ENCODE measurements at places on chromosomes 13 and 19.

GRCh38 chr19:47112166-47112996 lies 1.2 kb downstream of the ZC3H4 start:
- peak; percentile 93 for DNase-seq

- no peak for DNase-seq
Measured at GRCh38 chr13:29522044-29522685, 73.3 kb downstream of the SLC7A1 start.

DNA sequence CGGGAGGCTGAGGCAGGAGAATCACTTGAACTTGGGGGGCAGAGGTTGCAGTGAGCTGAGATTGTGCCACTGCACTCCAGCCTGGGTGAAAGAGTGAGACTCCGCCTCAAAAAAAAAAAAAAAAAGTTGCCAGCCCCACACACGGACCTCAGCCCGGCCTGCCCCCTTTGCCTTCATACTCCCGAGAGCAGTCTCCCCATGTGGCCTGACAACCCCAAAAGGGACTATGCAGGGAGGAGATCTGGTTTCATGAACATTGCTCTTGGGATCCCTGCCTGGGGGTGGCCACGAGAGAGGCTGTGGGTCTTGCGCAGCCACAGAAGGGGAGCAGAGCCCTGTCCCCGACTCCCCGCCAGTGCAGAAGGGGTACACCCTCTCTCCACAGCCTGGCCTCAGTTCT lies 30.9 kb upstream of the ADGRE5 start:
- DNase-seq = no peak

DNA sequence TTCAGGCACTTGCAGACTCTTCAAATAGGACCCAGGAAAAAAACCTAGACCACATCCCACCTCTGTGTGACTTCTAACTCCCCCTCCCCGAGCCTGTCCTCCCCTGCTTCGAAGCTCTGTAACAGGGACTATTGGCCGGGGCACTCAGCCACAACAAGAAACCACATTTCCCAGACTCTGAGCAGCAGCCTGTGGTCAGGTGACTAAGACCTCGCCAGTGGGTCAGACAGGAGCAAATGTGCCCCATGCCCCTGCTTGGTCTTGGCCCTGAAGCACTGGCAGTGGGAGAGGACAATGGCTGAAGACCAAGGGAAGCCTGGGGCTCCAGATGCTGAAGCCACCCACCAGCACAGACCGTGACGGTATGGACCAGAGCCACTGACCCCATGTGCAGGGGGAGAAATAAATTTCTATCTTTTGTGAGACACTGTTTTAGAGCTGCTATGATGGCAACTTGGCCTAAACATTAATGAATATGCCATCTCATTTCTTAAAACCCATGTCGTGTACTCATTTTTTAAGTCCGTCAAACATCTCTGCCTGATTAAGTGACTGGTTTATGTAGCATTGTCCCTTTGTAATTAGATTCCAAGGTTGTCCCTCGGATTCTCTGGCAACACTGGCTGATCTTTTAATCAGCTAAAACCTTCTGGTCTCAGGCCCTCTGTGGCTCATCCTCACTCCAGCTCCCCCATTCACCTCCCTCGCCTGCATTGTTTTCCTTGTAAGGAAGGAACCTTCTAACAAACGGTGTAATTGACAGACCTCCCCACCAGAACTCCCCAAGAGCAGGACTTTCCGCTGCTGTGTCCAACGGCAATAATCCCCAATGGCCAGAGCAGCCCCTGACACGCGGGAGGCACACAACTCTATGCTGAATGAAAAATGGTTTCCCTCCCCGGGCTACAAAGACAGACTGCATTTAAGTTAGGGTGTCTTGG lies 98.4 kb downstream of the STK24 start:
- DNase-seq = no peak

DNA sequence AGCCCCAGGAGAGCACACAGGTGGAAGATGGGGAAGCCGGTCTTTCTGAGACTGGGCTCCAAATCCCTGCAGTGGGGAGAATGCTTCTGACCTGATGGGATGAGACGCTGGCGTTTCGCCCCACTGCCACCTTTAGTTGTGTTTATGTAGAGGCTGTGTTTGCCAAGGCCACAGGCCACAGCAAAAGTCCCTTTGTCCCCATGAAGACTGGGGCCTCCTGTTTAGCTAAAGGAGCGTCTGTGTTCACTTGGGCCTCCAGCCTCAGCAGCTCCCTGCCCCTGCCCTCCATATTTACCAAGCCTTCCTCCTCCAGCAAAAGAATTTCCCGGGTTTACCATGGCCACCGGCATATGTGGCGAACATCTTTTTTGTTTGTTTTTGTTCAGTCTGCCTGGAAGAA lies 10.4 kb upstream of the KLK14 start:
- no peak for DNase-seq

DNA sequence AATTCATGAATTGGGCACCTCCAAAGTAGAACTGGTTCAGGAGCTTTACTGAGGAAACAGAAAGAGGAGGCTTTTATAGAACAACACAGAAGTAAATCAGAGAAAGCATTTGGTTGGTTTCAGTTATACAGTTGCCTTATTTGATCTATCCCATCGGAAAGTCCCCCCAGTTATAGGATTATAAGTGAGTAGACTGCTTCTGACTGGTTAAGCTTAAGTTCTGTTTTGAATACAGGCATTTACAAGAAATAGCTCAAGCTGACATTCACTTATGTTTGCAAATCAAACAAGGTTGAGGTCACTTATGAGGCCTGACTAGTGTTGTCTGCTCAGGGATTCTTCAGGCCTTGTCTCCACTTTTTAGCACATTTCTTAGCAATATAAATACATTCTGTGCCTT lies 857.4 kb downstream of the EFNB2 start:
- no peak for DNase-seq
